Aortic smooth muscle cell (primary cell): ENCODE measurements at places on chromosomes 11 and 22. TPM values are rescaled to one million over a fixed set of nuclear protein-coding genes. Genes with fewer than 3 reads are reported as not detected.

The TOM1 gene
- total RNA-seq: 27.2 and 33.6 TPM in 2 replicates

The KCNK4 gene
- total RNA-seq: not detected in 2 replicates

The F2 gene
- not detected in 2 replicates for total RNA-seq

The KRTAP5-2 gene
- total RNA-seq: not detected in 2 replicates

The ADAMTS15 gene
- 44.9 and 47.6 TPM in 2 replicates for total RNA-seq

The TIRAP gene
- total RNA-seq: 3.3 and 4.3 TPM in 2 replicates

The DNAJC24 gene
- total RNA-seq: 16.1 and 20.0 TPM in 2 replicates

The RASD2 gene
- 0.12 and 0.92 TPM in 2 replicates for total RNA-seq

The SMIM35 gene
- not detected in 2 replicates for total RNA-seq

The PRRG4 gene
- 0.06 and 0.13 TPM in 2 replicates for total RNA-seq

The OR9I1 gene
- total RNA-seq: not detected in 2 replicates

The OR6A2 gene
- 0.13 and 0.19 TPM in 2 replicates for total RNA-seq

The SNRPD3 gene
- total RNA-seq: 145 and 178 TPM in 2 replicates

The RNASEH2C gene
- 42.2 and 42.3 TPM in 2 replicates for total RNA-seq

The OR8D1 gene
- not detected in 2 replicates for total RNA-seq

The KCNE3 gene
- total RNA-seq: under 0.01 and 0.06 TPM in 2 replicates

The ART5 gene
- not detected in 2 replicates for total RNA-seq

The MS4A6E gene
- total RNA-seq: not detected in 2 replicates

The MRGPRX3 gene
- total RNA-seq: not detected in 2 replicates

The GRIK4 gene
- under 0.01 TPM in 1 of 2 replicates, not detected in the other for total RNA-seq

The POTEH gene
- not detected in 2 replicates for total RNA-seq

The TMEM191C gene
- 2.9 and 3.0 TPM in 2 replicates for total RNA-seq

The ATP5MG gene
- 107 and 135 TPM in 2 replicates for total RNA-seq

The MDK gene
- 13.3 and 37.4 TPM in 2 replicates for total RNA-seq

The WNT7B gene
- total RNA-seq: not detected in 2 replicates

The CPT1A gene
- 80.5 and 82.8 TPM in 2 replicates for total RNA-seq

The CCDC87 gene
- total RNA-seq: 0.26 and 0.44 TPM in 2 replicates

The CASP4 gene
- 166 and 167 TPM in 2 replicates for total RNA-seq

The DSCAML1 gene
- not detected in 2 replicates for total RNA-seq

The SHANK2 gene
- total RNA-seq: 1.6 and 2.6 TPM in 2 replicates

The FOLR2 gene
- total RNA-seq: not detected in 2 replicates

The POU2AF1 gene
- total RNA-seq: not detected in 2 replicates

The DLG2 gene
- 1.8 and 2.6 TPM in 2 replicates for total RNA-seq

The DDX25 gene
- 0.06 TPM in 1 of 2 replicates, not detected in the other for total RNA-seq

The FOLR1 gene
- not detected in 2 replicates for total RNA-seq

The SLC22A8 gene
- total RNA-seq: not detected in 2 replicates

The RBMXL2 gene
- 0.13 TPM in 1 of 2 replicates, not detected in the other for total RNA-seq

The TMEM121B gene
- total RNA-seq: under 0.01 TPM in 2 replicates

The ARRB1 gene
- total RNA-seq: 8.6 and 15.5 TPM in 2 replicates

The FAM83F gene
- total RNA-seq: not detected in 2 replicates

The GGTLC3 gene
- total RNA-seq: not detected in 2 replicates

The TRIM21 gene
- 17.7 and 18.8 TPM in 2 replicates for total RNA-seq

The OR5AL1 gene
- not detected in 2 replicates for total RNA-seq

The TEX54 gene
- not detected in 2 replicates for total RNA-seq

The AIP gene
- total RNA-seq: 87.0 and 102 TPM in 2 replicates

The OR56A1 gene
- not detected in 2 replicates for total RNA-seq

The CCDC117 gene
- total RNA-seq: 8.7 and 12.3 TPM in 2 replicates

The SLC22A25 gene
- not detected in 2 replicates for total RNA-seq

The CASP5 gene
- total RNA-seq: not detected in 2 replicates

The PARVG gene
- 0.06 and 0.13 TPM in 2 replicates for total RNA-seq

The ATM gene
- total RNA-seq: 105 and 119 TPM in 2 replicates

The CCDC116 gene
- total RNA-seq: 0.19 TPM in 1 of 2 replicates, not detected in the other

The NARS2 gene
- 9.0 and 9.8 TPM in 2 replicates for total RNA-seq

The TREH gene
- total RNA-seq: not detected in 2 replicates

The AMBRA1 gene
- total RNA-seq: 13.9 and 15.3 TPM in 2 replicates

The TSPO gene
- 284 and 299 TPM in 2 replicates for total RNA-seq

The TBX10 gene
- total RNA-seq: not detected in 2 replicates
